ENCODE measurements at places on chromosomes 13 and 19.
A peak's percentile ranks its signal among the peaks of the same experiment; 100 is the strongest.

GRCh38 chr13:75410207-75410606 is 71.8 kb downstream of the TBC1D4 start:
- DNase-seq, result no peak

DNA sequence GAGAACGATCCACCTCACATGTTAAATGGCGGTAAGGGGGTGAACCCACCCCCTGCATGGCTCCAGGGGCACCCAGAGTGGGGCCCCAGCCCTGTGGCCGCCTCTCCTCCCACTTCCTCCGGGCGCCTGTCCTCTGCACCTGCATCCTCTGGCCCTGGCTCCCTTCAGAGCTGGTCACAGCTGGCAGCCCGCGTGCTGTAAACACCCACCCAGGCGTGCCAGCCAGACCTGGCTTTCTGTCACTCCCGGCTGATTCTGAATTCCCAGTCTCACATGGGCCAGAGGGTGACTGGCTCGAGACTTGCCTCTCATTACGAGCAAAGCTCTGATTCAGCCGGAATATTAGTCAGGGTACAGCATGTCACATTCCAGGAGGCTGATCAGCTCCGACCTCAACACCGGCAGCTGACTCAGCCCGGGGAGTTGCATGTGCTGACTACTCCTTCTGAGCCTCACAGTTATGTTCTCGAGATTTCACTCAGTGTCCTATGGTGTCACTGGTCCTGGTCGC is 75.1 kb downstream of the GNG7 start:
- DNase-seq, result peak; percentile 98

- DNase-seq, result no peak
Observed at GRCh38 chr13:25902891-25903341, 148.9 kb downstream of the SHISA2 start.

DNA sequence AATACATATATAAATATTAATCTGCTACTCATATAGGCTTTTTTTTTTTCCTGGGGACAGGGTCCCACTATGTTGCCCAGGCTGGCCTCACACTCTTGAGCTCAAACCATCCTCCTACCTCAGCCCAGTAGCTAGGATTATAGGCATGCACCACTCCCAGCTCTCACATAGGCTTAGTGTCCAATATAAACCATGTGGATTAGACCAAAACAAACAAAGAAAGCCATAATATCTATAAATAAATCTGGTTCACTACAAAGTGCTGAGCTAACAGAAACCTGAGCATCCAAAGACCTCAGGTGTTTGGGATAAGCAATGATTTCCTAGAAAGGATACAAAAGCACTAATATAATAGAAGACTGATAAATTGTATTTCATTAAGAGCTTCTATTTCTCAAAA is 26.0 kb downstream of the TBC1D4 start:
- no peak for DNase-seq

DNA sequence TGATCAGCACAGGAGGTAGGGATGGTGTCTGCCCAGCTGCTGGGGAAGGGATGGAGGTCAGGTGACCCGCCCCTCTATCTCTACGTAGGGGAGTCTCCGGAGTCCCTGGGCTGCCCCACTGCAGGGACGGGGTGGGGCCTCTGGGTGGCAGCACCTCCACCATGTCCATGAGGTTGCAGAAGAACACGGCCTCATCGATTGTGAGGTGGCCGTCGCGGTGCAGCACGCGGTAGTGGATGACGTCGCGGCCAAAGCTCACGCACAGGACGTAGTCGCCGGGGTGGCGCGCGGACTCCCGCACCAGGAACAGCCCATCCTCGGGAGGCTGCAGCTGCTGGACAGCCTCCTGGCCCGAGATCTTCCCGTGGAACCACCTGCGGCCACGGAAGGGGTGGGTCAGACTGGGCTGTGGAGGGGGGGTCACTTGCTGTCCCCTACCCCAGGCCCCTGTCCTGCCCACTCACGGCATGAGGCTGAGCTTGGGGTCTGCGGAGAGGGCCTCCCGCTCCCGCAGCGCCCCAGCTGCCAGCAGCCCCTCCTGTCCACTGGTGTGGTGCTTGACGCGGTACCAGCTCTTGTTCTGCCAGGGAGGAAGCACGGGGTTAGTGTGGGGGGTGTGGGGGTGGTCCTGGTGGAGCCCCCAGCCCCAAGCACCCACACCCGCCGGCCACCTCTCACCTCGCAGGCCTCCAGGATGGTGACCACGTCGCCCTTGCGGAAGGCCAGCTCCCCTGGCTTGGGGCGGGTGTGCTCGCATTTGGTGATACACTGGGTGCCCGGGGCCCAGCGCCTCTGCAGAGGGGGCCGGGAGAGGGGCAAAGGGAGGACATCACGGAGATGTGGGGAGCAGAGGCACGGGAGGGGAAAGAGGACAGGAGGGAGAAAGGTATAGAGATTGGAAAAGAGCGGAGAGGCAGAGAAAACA is 2.3 kb downstream of the MATK start:
- no peak for DNase-seq

- DNase-seq, result peak; percentile 10
Observed at GRCh38 chr13:30020726-30021312, 170.4 kb upstream of the UBL3 start.

DNA sequence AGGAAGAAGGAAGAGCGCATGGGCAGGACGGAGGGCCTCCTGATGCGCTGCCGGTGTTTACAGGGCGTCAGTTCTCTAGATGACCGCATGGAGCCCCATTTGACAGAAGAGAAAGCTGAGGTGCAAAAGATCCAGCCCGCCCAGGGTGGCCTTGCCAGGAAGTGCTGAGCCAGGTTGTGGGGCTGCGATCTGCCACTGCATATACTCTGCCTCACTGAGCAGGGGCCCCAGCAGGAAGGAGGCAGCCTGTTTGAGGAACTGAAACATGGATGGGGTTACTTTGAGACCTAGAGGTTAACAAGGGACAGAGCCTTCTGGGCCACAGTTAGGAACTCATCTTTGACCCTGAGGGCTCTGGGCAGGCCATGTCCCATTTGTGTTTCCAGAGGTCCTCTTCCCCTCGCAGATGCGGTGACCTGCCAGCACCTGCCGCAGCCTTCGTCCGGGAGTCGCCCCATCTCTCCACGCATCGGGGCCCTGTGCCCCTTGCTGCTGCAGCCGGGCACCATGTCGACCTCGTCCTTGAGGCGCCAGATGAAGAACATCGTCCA is 3.2 kb downstream of the EPN1 start:
- DNase-seq, result no peak

- DNase-seq, result no peak
Observed at GRCh38 chr13:27979765-27980279, 8.7 kb downstream of the URAD start.

- DNase-seq, result no peak
Observed at GRCh38 chr13:40665126-40666044, 1.1 kb downstream of the FOXO1 start.

GRCh38 chr13:40429706-40430545 is 236.5 kb downstream of the FOXO1 start:
- DNase-seq, result no peak

DNA sequence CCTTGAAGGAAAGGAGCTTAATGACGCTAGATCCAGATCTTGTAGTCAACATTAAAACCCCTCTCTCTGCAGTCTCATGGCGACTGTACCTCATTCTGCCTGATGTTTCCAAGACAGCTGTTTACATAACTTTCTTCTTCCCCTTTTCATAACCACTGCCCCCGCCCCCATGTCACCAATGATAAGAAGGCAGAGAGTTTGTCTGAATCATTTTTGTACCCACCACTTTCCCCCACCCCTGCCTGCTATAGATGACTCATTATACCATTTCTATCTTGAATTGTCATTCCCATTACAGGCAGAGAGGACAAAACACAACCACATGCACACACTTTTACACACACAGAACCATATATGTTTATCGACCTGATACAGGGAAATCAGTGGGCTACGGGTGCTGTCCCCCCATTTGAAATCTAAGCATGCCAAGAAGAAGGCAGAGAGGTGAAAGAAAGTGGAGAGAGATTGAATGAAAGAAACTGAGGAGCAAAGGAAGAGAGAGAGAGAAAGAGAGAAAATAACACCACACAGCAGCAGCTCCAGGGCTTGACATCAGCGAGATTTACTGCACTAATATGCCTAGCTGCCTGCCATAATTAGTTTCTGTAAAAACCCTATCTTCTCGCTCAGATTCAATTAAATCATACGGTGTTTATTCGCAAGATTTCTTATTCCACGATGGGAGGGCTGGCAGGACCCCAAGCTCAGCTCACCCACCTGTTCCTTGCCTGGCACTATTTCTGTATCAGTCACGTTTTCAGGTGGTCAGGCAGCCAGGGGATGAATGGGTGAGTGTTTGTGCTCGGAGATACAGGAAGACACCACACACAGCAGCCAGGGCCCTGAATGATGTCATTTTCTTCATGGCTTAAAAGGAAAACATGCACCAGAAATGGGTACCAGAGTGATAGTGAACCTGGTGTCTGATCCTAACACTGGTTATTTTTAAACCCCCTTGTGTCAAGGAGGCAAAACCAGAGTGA is 114.3 kb upstream of the SERP2 start:
- DNase-seq, result no peak

- DNase-seq, result no peak
Observed at GRCh38 chr13:94188201-94188854, 291.2 kb downstream of the DCT start.

DNA sequence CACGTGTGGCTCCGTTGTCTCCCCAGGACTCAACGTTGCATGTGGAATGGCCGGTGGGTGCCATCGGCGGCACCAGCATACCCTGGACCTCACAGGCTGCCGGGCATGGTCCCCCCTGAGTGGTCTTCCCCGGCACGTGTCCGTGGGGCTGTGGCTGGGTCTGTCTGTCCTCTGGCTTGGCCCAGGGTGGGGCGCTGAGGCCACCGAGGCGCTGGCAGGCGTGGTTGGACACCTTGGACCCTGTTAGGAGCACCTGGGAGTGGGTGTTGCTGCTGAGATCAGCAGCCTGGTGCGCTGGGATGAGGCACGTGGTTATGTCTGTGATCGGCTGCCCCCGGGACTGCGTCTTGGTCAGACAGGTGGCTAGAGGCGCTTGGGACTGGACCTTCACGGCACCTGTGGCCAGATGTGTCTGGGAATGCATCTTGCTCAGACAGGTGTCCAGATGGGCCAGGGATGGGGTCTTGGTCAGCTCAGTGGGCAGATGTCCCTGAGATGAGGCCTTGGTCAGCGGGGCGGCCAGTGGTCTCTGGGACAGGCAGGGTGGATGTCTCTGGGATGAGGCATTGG is 9.2 kb downstream of the IQCN start:
- DNase-seq, result no peak

DNA sequence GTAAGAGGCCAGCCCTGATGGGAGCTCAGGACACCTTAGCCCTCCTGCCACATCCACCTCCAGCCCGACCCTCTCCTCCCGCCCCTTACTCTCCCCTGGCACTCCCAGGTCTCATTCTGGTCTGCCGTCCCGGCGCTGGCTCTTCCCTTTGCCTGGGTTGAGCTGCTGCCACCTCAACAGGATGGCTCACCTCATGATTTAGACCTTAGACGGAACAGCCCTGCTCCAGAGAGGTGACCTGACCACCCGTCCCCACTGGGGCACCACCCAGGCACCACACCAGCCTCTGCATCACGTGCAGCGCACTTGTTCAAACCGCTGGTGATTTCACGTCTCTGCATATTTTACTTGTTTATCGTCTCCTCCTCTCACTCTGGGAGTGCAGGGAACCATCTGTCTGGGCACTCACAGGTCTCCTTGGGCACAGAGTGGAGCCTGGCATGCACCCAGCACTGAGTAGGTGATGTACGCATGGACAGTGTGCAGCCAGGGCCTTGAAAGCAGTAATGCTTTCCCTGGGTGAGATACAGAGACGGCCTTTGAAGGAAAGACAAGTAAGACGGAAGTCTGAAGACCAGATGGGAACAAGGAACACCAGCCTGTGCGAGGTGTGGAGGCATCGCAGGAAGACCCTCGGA is 183.1 kb downstream of the KATNAL1 start:
- DNase-seq, result no peak

DNA sequence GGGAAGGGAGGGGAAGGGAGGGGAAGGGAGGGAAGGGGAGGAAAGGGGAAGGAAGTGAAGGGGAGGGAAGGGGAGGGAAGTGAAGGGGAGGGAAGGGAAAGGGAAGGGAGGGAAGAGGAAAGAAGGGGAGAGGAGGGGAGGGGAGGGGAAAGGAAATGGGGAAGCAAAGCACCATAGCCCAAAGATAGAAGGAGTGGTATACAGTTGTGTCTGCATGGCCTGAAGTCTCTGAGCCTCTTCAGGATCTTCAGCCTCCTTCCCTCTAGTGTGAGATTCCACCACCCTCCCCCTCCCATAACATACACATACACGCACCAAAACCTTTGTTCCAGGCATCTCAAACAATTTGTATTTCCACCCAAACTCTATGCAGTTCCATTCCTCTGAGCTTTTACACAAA is 96.2 kb upstream of the SERP2 start:
- no peak for DNase-seq

DNA sequence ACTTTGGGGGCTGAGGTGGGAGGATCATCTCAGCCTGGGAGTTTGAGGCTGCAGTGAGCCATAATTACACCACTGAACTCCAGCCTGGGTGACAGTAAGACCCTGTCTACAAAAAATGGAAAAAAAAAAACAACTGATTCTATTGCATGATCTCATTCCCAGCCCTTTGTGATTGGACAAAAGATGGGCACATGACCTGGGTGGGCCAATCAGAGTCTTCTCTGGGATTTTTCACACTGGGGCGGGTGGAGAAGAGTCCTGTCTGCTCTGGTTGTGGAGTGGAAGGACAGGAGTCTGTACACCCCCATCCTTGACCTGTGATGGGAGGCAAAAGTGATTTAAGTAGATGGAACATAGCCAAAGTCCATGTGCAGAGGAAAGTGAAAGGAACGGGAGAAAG is 170.5 kb downstream of the UQCRFS1 start:
- DNase-seq, result no peak

- no peak for DNase-seq
Observed at GRCh38 chr19:34317311-34317927, 47.6 kb upstream of the GPI start.

DNA sequence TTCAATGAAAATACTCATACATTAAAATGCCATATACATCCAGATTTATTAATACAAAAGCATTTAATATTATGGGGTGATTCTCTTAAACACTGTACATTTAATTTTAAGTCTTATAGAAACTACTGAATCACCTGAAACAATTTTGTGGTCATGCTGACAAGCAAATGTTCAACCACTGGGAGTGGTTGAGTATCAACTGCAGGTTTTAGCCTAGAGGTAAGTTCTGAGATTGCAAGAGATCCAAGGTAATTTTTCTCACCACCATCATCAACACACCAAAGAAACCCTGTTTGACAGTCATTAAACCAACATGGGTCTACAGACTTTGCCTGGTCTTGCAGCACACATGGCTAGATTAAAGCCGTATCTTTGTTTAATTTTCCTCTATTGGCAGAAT is 196.3 kb downstream of the LHFPL6 start:
- DNase-seq, result no peak

DNA sequence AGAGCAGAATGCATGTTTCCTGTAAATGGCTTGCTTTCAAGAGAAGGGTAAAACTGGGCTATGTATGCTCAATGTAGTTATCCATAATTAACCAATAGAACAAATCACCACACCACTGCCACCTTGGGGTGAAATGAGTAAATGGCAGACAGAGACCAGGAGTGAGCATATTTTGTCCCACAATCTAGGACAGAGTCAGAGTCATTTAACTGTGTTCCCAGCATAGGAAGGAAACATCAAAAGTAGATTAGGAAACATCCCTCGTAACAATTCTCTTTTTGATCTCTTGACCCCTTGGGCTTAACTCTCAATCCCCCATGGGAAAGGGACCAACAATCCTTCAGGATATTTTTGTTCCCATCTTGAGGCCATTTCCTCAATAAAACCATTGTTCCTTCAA is 224.8 kb downstream of the NHLRC3 start:
- DNase-seq, result no peak
